ENCODE measurements at places on chromosomes 3 and 15.

GRCh38 chr3:61927332-61927731 is 366.0 kb downstream of the PTPRG start:
- DNase-seq: no peak

DNA sequence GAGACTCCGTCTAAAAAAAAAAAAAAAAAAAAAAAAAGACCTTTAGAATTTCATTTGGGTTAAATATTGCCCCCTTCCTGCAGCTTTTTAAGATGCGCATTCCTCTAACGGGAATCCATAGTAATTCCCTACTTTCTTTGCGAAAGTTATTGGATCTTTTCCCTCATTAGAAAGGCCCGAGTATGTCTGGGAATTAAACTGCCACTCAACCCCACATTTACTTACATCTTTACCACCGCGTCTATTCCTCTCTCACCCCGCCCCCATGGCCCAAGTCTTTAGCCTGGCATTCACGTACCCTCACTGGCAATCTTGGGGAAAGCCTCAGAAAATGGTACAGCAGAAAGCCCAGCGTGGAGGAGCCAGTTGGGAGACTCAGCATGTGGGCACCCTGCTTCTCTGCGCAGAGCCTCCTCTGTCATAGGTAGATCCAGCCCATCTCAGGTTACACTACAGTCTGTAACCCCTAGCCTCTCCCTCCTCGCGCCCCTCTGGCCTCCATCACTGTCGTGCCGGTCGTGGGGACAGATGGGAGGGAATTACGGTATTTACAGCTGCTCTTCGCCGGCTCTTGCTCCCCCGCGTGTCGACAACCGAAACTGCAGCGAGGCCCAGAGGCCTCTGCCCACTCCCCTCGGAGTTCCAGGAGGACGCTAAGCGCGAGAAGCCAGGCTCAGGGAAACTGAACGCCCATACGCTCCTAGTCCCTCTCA is 6.4 kb upstream of the ANKDD1A start:
- DNase-seq: no peak

- no peak for DNase-seq
Observed at GRCh38 chr3:23865595-23866396, 51.0 kb downstream of the NKIRAS1 start.

DNA sequence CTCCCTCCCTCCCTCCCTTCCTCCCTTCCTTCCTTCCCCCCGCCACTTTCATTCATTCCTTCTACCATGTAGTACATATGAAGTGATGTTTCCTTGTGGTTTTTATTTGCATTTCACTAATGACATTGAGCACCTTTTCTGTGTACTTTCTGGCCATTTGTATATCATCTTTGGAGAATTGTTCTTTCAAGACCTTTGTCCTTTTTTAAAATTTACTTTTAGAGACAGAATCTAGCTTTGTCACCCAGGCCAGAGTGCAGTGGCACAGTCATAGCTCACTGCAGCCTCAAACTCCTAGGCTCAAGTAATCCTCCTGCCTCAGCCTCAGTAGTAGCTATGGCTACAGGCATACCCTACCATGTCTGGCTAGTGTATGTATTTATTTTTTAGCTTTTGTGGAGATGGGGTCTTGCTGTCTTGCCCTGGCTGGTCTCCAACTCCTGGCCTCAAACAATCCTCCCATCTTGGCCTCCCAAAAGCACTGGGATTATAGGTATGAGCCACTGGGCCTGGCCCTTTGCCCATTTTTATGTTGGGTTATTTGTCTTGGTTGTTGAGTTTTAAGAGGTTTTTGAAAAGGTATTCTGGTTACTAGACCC is 42.0 kb upstream of the CTDSPL2 start:
- DNase-seq: no peak

DNA sequence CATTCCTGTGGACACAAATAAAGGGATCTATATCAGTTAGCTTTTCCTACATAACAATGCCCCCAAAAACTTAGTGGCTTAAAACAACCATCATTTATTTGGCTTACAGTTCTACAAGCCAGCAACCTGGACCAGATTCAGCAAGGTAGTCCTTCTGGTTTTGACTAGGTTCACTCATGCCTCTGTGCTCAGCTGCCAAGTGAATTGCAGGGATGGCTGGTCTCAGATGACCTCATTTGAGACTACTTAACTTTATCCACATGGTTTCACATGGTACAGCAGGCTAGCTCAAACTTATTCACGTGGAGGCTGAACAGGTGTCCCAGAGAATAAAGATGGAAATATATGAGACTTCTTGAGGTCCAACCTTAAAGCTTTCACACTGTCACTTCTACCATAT is 119.3 kb upstream of the BFSP2 start:
- no peak for DNase-seq

Measured in stimulated activated CD8-positive, alpha-beta memory T cell treated with anti-CD3 and anti-CD28 coated beads, Interleukin-7, amount 100 ng/mL, for 1 hour (primary cell).